ENCODE measurements at places on chromosomes 4 and X. TPM values are rescaled to one million over a fixed set of nuclear protein-coding genes. Genes with fewer than 3 reads are reported as not detected.

- H3K36me3 ChIP-seq, result no peaks in the 10 kb centered on the region
- no peak overlapping the region for H3K4me3 ChIP-seq
- no peaks in the 10 kb centered on the region for H3K27me3 ChIP-seq
- DNase-seq, result no peak
- H3K27ac ChIP-seq, result no peak overlapping the region
Measured at GRCh38 chrX:50003927-50004326, 81.5 kb downstream of the CLCN5 start.

- H3K27me3 ChIP-seq, result no peaks in the 10 kb centered on the region
- H3K4me3 ChIP-seq, result no peak overlapping the region
- no peaks in the 10 kb centered on the region for H3K4me1 ChIP-seq
- H3K36me3 ChIP-seq, result no peaks in the 10 kb centered on the region
- DNase-seq, result peak; percentile 40
- peak overlapping the region; percentile 57 for H3K27ac ChIP-seq
Measured at GRCh38 chr4:105994061-105994460, 98.8 kb downstream of the NPNT start.

GRCh38 chr4:87531621-87532020, 2.4 kb upstream of the SPARCL1 start:
- H3K27me3 ChIP-seq, result no peaks in the 10 kb centered on the region
- no peaks in the 10 kb centered on the region for H3K4me1 ChIP-seq
- H3K27ac ChIP-seq, result peak overlapping the region; percentile 63
- no peak overlapping the region for H3K4me3 ChIP-seq
- DNase-seq, result no peak
- H3K36me3 ChIP-seq, result no peaks in the 10 kb centered on the region

SCD5 gene
- total RNA-seq, result 9.8 TPM

DNA sequence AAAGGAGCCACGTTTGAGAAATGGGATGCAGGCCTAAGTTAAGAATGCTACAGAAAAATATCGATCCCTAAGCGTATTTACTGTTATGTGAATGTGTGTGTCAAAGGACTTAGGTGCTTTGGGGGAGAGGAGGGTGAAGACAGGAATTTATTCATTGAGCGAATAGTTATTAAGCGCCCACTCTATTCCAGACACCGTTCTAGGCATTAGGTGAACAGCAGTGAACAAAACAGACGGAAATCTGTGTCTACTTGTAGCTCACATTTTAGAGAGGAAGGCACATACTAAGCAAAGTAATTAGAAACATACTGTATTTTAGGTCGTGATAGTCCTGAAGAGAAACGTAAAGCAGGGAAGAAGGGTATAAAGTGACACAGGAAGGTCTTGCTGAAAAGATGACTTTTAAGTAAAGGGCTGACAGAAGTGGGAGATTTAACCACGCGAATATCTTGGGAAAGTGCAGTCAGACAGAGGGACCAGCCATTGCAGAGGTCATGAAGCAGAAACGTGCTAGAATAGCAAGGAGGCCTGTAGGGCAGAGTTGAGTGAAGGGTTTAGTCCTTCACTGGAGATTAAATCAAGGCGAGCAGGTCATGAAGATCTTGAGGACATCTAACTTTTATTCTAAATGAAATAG, 541 bp downstream of the AIMP1 start:
- no peaks in the 10 kb centered on the region for H3K36me3 ChIP-seq
- H3K4me3 ChIP-seq, result peak overlapping the region; percentile 72
- peak overlapping the region; percentile 95 for H3K27ac ChIP-seq
- no peak for DNase-seq
- no peaks in the 10 kb centered on the region for H3K4me1 ChIP-seq
- H3K27me3 ChIP-seq, result no peaks in the 10 kb centered on the region

NDUFB11 gene
- 54.4 TPM for total RNA-seq

GRCh38 chr4:5003372-5003857, 15.8 kb downstream of the CYTL1 start:
- H3K36me3 ChIP-seq, result no peaks in the 10 kb centered on the region
- DNase-seq, result no peak
- no peak overlapping the region for H3K4me3 ChIP-seq
- no peaks in the 10 kb centered on the region for H3K27me3 ChIP-seq
- H3K4me1 ChIP-seq, result no peaks in the 10 kb centered on the region
- no peak overlapping the region for H3K27ac ChIP-seq

DNA sequence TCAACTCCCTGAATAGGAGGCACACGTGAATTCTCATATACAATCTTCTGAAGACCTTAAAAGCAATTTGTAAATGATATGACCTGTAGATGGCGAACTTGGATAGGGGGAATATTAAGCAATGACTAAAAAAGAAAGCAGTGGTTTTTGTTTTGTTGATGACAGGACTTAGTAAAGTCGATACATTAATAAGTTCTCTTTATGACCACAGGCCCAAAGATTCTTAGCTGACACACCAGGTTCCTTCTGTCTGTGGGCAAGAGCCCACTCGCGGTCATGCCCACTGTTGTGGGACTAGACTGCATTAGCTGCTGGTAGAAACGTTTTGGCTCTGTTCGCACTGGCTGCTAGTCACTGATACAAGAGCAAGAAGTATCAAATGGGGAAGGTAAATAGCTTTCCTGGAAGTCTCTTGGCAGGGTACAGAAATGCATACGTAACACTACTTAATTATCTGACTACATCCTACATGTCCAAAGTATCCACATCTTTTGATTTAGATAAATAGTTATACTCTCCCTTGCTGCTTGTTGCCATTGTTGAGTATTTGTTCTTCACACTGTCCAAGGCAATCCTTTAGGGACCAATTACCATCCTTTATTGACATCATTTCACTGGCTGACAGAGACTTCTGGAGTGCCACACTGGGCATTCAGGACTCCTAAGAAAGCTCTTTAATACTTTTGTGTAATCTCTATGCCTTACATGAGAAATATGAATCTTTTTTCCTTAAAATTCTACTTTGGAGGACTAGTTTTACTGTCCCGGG, 31.0 kb downstream of the ALPK1 start:
- DNase-seq, result no peak
- H3K4me1 ChIP-seq, result no peaks in the 10 kb centered on the region
- H3K4me3 ChIP-seq, result peak overlapping the region; percentile 14
- H3K27ac ChIP-seq, result no peak overlapping the region

GRCh38 chrX:47200385-47201150, 6.9 kb downstream of the UBA1 start:
- H3K27ac ChIP-seq, result peak overlapping the region; percentile 84
- H3K4me3 ChIP-seq, result no peak overlapping the region
- no peaks in the 10 kb centered on the region for H3K27me3 ChIP-seq
- H3K4me1 ChIP-seq, result peaks cover 13% of the 10 kb centered on the region
- peaks cover 11% of the 10 kb centered on the region for H3K36me3 ChIP-seq

DNA sequence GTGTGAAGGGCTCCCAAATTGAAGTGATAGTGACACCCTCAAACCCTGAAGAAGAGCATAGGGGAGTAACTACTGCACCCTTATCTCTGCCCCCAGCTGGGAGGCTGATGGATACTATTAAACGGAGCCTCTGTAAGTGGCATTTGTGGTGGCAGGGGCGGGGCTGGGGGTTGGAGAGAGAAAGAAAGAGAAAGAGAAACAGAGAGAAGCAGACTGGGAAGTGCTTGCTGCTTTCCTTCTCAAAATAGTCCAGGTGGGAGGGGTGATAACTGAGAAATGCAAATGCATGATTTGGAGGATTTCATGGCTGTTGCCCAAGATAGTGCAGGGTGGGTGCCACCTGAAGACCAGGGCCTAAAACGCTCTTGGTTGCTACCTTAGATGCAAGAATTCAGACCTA, 253.5 kb upstream of the GATB start:
- no peaks in the 10 kb centered on the region for H3K27me3 ChIP-seq
- no peaks in the 10 kb centered on the region for H3K36me3 ChIP-seq
- no peak overlapping the region for H3K27ac ChIP-seq
- H3K4me3 ChIP-seq, result no peak overlapping the region

DNA sequence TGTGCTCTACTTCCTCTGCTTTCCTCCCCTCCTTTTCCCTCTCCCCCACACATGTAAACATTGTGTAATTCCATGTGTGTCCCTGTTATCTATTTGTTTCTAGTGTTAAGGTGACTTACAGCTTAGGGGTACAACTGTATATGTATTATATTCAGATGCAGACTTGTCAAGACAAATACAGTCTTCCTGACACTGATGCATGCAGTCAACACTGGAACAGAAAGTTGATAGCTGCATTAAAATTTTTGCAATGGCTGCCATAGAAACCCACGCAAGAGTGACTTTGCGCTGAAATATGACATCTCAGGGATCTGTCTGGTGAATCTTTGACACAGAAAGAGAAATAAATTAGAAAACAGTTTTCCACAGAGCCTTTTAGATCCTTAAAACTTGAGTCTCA, 656.7 kb downstream of the IL1RAPL1 start:
- H3K36me3 ChIP-seq, result no peaks in the 10 kb centered on the region
- H3K27me3 ChIP-seq, result no peaks in the 10 kb centered on the region
- no peak for DNase-seq
- H3K27ac ChIP-seq, result no peak overlapping the region

GRCh38 chr4:26287756-26288155, 33.1 kb upstream of the RBPJ start:
- H3K4me3 ChIP-seq, result no peak overlapping the region
- no peaks in the 10 kb centered on the region for H3K27me3 ChIP-seq
- DNase-seq, result no peak

- H3K27me3 ChIP-seq, result no peaks in the 10 kb centered on the region
- H3K36me3 ChIP-seq, result no peaks in the 10 kb centered on the region
- H3K4me1 ChIP-seq, result no peaks in the 10 kb centered on the region
Measured at GRCh38 chr4:39256436-39256835, 74.1 kb downstream of the WDR19 start.

HS3ST1 gene
- 3.8 TPM for total RNA-seq

DNA sequence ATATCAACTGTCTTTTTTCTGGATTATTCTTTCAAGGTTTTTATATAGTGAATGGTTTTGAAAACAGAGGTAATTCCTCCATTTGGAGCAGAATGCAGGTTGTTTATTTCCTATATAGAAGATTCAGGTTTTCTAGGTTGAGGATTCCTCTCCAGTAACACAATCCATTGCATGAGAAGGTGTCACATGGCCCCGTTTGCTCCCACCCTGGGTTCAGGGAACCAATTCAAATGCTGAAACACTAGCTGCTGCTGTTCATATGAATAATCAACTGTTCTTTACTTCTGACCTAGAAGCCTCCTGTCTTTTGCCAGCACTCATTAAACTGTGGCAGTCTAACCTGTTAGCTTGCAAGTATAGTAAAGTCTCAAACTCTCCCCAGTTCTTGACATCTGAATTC, 1316.9 kb upstream of the TENM3 start:
- no peaks in the 10 kb centered on the region for H3K4me1 ChIP-seq
- H3K4me3 ChIP-seq, result no peak overlapping the region
- no peak for DNase-seq

ATRX gene
- total RNA-seq, result 137 TPM

DNA sequence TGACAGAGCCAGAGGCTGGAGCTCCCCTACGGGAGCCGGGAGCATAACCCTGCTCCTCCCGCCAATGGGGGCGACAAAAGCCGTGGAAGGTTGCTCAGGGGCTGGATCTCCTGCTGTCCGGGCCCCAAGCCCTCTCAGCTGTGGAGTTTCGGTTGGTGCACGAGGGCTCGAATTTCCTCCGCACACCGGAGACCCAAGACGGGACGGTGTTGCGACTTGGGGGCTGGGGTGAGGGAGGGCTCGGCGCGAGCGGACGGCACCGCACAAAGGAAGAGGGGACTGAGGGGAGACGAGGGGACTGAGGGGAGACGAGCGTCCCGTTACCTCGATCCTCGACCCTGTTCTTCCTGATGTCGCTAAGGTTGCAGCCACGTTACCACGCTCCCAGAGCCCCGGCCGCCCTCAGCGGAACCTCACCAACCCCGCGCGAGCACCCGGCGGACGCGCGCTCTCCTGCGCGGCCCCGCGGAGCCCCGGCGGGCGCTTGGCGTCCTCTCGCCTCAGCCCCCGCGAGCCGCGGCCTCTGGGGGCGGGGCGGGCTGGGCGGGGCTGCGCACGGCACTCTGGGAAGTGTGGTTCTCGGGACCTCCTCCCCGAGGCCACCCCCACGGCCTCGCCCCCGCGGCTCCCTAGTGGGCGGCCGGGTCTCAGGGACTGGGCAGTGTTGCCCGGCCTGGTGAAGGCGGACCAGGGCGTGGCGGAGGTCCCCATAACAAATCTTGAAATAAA, at the start of gene KLHL8:
KLHL8 (minus strand) TSS at position 525 of the 729 bp plus-strand sequence. CDS start 25,079 bp downstream, outside the sequence.
- no peaks in the 10 kb centered on the region for H3K36me3 ChIP-seq
- peak within 1 kb of the TSS; percentile 89 for H3K4me3 ChIP-seq
- H3K4me1 ChIP-seq, result no peaks in the 10 kb centered on the region
- H3K27me3 ChIP-seq, result no peaks in the 10 kb centered on the region

RBM41 gene
- total RNA-seq, result 32.5 TPM

GRCh38 chr4:123397144-123398065, 810 bp downstream of the SPRY1 start:
- no peaks in the 10 kb centered on the region for H3K4me1 ChIP-seq
- no peak for DNase-seq

- no peaks in the 10 kb centered on the region for H3K27me3 ChIP-seq
- no peak overlapping the region for H3K27ac ChIP-seq
- no peak for DNase-seq
- no peaks in the 10 kb centered on the region for H3K36me3 ChIP-seq
- no peak overlapping the region for H3K4me3 ChIP-seq
- no peaks in the 10 kb centered on the region for H3K4me1 ChIP-seq
Measured at GRCh38 chrX:11381464-11381863, 88.3 kb downstream of the AMELX start.

RHOXF2 gene
- not detected for total RNA-seq

DNA sequence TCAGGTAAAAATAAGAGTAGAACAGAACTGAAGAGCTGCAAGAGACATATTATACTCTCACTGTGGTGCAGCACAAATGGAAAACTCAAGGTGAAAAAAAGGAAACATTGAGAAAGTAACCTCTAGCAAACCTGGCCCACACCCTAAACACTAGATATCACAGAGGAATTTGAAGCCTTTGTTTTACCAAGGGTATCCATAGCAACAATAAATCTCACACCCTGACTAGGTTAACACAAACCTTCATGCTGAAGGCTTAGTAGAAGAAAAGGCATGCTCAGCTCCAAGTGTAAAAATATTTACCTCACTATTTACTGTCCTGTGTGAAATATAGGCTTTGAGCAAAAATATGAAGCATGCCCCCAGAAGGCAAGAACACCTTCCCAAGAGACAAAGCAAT, 61.9 kb upstream of the TAB3 start:
- H3K36me3 ChIP-seq, result no peaks in the 10 kb centered on the region
- no peaks in the 10 kb centered on the region for H3K4me1 ChIP-seq
- DNase-seq, result no peak
- no peak overlapping the region for H3K4me3 ChIP-seq

GRCh38 chr4:165515201-165515600, 136.4 kb downstream of the CPE start:
- DNase-seq, result no peak
- H3K4me1 ChIP-seq, result no peaks in the 10 kb centered on the region
- H3K27ac ChIP-seq, result no peak overlapping the region
- no peaks in the 10 kb centered on the region for H3K36me3 ChIP-seq

DNA sequence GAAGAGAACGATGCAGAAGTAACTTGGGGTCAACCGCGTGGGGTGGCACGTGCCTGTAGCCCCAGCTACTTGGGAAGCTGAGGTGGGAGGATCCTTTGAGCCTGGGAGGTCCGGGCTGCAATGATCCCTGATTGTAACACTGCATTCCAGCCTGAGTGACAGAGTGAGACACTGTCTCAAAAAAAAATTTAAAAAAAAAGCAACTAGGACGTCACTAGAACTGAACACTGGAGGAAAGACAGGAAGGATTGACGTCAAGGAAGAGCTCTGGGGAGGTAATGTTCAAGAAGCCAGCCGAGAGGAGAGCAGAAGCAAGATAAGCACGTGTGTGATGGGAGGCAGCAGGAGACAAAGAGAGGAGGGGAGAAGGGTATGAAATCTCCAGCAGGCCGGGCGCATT, 28.7 kb downstream of the S100G start:
- H3K4me1 ChIP-seq, result no peaks in the 10 kb centered on the region
- DNase-seq, result no peak

Measured in breast epithelium (tissue), 4 donors.